ENCODE measurements at places on chromosomes 5 and 9.

- DNase-seq, result peak; percentile 54
These were observed 5.0 kb downstream of the RELL2 start for GRCh38 chr5:141641634-141642267.

DNA sequence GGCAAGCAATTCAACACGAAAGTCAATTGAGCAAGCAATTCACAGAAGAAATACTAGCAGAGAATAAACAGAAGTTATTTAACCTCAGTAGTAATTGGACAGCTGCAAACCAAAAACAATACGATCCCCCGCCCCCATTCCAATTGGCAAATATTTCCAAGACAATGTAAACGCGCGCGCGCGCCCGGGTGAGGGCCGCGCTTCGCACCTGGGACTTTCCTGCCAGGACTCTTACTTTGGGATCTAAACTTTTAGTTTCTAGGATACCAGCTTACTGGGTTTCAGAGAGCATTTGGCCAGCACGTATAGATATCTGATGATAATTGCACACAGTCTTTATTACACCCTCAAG, 8.6 kb downstream of the RUFY1 start:
- no peak for DNase-seq

GRCh38 chr9:2778816-2779215, 61.5 kb downstream of the KCNV2 start:
- DNase-seq, result no peak

GRCh38 chr9:79256691-79257213, 315.0 kb upstream of the TLE4 start:
- DNase-seq, result no peak

- no peak for DNase-seq
These were observed 133.0 kb downstream of the ZDHHC21 start for GRCh38 chr9:14560194-14560593.

GRCh38 chr9:26142631-26143030, 464.4 kb upstream of the TUSC1 start:
- DNase-seq, result no peak

- no peak for DNase-seq
These were observed 216.8 kb downstream of the PBX3 start for GRCh38 chr9:125963932-125964331.

GRCh38 chr5:5570646-5571045, 148.2 kb downstream of the ICE1 start:
- DNase-seq, result no peak

- DNase-seq, result no peak
These were observed 137.1 kb upstream of the TRIM32 start for GRCh38 chr9:116549786-116550660.

DNA sequence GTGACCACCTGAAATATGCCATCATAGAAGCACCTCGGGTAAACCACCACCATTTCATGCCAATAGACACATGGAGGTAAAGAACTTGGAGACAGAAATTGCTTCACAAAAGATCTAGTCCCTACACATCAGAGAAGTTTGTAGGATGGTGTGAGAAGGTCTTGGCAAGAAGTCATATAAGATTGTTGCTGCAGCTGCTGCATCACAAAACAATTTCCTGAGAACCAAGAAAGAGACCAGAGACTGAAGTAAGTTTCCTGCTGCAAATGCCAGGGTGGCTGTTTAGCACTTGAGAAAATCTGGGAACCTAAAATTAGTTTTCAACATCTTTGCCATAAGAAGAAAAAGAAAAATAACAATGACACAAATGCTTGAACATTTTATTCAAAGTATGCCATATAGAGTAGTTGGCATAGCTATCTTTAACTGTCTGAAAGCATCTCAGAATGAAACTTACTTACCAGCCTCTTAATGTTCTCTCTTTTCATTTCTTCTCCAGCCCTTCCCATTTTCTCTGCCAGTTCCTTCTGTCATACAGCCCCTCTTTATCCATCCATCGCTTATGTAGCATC, 114.3 kb downstream of the KCTD16 start:
- no peak for DNase-seq

DNA sequence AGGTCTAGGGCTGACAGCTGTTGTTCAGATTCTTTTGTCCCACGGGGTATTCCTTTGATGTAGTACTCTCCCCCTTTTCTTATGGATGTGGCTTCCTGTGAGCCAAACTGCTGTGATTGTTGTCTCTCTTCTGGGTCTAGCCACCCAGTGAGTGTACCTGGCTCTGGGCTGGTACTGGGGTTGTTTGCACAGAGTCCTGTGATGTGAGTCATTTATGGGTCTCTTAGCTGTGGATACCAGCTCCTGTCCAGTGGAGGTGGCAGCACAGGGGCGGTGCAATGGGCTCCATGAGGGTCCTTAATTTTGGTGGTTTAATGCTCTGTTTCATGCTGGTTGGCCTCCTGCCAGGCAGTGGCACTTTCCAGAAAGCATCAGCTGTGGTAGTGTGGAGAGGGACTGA, 161.3 kb downstream of the CAVIN4 start:
- DNase-seq, result no peak

GRCh38 chr5:96702503-96703383, 40.6 kb downstream of the CAST start:
- DNase-seq, result peak; percentile 74

DNA sequence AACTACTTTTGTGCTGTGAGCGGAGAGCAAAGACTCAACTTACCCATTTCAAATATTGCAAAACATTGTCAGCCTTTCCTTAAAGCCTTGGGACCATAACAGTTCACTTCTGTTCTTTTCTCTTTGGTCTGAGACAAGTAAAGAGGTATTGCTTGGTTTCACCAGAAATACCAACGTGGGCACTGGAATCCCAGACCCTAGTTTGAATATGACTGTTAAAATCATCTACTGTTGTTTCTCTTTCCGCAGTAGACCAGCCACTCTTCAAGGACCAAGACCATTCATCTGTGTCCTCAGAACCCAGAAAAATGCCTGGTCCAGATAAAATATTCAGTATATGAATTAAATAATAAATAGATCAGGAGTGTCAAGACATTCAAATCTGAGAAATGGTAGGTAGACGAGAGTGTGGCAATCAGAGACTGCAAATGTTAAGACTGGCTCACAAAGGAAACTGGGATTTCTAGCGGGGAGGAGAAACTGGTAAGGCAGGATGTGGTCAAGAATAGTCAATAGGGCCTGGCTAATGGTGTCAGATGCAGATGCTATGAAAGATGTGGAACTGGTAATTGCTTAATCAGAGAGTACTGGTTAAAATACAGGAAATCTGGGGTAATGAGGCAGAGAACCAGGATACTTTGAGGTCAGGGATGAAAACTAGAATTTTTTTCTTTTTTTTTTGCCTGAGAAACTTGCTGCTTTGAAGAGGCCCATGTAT, 82.1 kb upstream of the IL33 start:
- peak; percentile 39 for DNase-seq

- DNase-seq, result no peak
These were observed 21.2 kb downstream of the ADAM19 start for GRCh38 chr5:157554179-157555036.

DNA sequence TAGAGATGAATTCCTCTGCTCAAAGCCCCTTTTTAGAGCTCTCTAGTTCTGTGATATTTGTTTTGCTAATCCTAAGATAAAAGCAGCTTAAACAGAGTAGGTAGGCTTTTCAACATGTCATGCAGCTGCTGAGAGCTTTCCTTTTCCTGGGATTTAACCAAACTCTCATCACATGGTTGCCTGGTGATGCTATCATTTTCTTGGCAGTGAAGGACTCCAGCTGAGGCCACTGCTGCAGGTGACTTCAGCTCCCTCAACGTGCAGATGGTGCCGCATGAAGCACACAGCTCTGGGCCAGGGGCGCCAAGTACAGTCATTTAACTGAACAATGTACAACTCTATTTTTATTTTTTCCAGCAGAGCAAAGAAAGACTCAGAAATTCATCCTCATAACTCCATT, 42.2 kb downstream of the SECISBP2 start:
- DNase-seq, result no peak

Measured in GM10248 (cell line).